Choroid plexus epithelial cell (primary cell): ENCODE measurements at places on chromosomes 3 and 15.
A peak's percentile ranks its signal among the peaks of the same experiment; 100 is the strongest.

DNA sequence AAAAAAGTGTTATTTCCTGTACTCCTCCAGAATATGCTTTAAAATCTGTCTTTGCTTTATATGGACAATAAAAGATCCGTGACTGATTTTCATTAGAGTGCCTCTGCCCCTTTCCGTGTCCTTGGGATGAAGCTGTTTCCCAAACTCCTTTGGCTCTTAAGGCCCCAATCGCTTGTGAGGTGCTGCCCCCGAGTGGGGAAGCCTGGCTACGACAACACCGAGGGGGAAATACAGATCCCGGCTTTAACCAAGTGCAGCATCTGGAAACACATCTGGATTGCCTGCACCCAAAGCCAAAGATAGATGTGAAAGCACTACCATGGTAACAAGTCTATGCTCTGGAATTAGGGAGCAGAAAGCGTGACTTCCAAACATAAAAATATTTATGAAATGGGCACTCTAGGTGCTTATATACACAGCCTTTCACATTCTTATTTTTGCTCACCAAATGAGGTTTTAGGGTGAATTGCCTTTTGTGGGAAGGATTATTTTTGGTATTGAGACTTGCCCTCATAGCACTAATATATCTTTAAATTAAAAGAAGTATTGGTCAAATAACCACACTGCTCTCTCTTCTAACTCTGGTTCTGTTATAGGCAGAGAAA lies 40.6 kb upstream of the ADCY5 start:
- peak; percentile 78 for DNase-seq

DNA sequence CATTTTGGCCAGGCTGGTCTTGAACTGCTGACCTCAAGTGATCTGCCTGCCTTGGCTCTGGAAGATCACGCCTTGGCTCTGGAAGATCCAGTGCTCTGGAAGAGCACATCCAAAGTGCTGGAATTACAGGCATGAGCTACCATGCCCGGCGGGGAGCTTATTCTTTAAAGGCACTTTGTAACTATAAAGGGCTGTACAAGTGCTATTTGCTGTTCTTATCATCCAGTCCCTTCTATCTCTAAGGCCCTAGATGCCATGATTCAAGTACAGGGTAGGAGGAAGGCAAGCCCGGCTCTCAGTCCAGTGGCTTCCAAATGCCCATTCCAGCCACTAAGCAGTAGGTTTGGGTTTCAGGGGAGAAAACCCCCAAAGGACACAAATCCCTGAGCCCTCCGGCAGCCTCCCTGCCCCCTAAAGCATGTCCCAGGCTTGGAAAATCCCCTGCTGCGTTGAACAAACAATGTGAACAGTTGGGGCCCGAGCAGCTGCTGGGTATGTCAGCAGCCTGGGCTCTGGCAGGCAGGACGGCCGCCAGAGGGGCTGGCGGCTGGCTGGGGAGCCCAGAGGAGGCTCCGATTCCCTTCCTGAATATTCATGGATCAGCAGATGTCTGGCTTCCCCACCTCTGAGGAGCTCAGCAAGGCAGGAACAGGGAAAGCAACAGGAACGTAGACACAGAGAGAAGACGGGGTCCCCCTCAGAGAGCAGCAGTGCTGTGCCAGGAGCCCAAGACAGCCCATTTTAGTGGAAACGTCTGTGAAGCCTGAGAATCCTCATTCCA lies 7.7 kb downstream of the IGDCC4 start:
- DNase-seq: peak; percentile 84

DNA sequence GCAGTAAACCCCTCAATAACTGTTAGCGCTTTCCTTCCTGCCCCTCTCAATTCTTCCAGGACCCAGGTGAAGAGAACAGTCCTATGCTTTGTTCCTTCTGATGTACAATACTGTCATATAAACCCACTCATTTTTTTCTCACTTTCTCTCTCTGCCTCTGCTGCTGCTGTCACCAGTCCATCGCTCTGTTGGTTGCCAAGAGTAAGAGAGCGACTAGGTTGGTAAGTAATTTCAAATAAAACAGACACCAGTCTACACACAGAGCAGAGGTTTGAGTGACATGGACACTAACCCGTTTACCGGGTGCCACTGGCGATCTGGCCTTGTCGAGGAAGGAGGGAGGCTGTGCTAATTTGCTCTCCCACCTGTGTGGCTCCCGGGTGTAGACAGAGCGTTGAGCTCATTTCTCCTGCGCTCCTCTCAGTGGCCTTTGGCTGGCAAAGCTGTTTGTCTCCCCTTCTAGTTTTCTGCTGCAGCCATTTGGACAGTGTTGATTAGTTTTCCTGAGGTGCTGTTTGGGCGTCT lies 215.4 kb downstream of the THSD4 start:
- no peak for DNase-seq

- peak; percentile 79 for DNase-seq
Measured at GRCh38 chr15:48190932-48191573, 412 bp upstream of the CTXN2 start.

DNA sequence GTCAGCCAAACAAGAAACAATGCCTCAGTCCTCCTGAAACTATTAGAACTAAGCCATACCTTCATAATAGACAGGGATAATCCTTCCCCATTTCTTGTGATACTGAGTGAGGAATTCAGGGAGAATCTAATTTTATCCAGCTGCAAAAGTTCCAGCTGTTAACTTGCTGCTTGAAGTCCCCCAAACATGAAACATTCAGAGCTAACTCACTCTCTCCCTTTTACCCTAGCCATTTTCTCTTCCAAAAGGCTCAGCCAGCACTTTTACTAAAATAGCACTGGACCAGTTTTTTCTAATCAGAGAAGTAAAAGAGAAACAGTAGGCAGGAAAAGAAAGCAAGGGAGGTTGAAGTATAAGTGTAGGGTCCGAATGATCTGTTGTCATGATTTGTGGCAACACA lies 268.1 kb downstream of the TAFA4 start:
- no peak for DNase-seq
